ENCODE measurements at places on chromosomes 6 and 20.

DNA sequence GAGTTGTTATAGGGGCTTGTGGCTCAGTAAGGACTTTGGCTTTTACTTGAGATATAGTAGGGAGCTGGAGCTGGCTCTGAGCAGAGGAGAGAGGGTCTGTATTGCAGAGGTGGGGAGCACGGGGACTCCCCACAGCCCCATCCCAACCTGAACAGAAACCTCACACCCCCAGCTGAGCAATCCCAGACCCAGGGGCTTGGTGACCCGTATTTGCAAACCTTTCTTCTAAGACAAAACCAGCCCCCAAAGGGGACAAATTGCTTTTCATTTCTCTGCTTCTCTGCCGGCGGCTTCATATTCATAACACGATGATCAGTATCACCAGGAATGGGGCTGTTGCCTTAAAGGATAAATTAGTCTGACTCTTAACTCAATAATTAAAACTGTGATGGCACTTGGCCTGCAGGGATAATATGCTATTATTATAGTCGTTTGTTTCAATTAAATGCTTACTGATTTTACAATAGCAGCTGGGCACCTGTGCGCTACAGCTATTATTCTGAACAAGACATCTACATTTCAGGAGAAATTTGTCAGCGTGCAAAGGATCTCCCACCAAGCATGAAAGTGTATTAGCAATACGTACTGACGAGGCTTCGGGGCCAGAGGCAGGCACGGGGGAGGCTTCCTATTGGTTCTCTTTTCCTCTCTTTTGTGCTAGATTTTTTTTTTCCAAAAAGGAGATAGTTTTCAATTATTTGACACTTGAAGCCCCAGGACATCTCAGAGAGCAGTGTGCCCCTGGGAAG lies 118.1 kb downstream of the TOX2 start:
- no peak for DNase-seq

DNA sequence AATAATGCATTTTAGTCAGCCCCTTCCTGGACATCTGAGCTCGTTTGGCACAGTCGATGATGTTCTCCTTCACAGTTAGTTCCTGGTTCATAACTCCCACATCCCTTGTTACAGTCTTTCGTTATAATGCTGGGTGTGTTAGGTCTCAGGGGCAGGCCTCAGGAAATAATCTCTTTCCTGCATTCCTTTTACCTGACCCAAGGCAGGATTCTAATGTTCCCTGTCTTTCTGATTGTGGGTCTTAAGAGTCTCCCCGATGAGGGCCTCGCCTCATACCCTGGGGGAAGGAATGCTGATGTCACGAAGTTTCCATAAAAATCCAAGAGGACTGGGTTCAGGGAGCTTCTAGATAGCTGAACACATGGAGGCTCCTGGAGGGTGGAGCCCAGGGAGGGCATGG lies 104.0 kb upstream of the CARMIL1 start:
- no peak for DNase-seq

DNA sequence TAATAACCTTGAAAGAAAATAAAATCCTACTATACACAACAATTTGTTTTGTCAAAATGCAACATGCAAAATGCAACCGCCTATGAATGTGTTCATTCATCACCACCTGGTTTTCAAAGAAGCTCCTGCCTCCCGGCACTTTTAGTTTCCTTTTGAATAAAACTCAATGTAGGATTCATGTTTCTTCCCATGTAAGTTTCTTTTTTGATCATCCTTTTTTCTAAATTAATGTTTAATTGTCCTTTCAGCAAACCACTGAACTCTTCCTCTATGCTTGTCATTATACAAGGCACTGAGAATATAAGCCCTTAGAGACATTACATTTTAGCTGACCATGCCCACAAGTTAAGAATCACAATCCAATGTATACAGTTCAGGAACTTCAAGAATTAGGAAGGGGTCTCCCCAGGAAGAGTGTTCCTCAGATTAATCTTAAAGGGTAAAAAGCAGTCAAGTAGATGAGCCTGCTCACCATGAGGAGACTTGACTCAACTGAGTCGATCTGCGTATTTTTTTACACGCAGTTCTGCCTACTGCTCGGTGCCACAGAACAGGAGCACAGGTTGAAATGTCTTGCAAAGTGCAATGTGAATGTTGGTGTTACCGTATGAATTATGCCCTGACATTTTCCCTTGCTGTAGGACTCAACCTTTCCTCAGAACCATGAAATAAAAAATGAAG lies 7.2 kb upstream of the THEMIS start:
- no peak for DNase-seq

- DNase-seq, result no peak
Measured at GRCh38 chr6:30568245-30568644, 3.0 kb upstream of the ABCF1 start.

DNA sequence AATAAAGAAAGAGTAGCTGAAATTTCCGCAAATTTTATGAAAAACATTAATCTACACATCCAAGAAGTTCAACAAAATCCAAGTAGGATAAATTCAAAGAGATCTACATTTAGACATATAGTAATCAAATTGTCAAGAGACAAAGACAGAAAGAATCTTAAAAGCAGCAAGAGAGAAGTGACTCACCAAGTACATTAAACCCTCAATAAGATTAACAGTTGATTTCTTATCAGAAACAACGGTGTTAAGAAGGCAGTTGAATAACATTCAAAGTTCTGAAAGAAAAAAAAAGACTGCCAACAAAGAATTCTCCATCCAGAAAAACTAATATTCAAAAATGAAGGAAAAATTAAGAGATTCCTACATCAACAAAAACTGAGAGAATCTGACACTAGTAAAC lies 19.2 kb downstream of the BPIFA1 start:
- DNase-seq, result no peak

DNA sequence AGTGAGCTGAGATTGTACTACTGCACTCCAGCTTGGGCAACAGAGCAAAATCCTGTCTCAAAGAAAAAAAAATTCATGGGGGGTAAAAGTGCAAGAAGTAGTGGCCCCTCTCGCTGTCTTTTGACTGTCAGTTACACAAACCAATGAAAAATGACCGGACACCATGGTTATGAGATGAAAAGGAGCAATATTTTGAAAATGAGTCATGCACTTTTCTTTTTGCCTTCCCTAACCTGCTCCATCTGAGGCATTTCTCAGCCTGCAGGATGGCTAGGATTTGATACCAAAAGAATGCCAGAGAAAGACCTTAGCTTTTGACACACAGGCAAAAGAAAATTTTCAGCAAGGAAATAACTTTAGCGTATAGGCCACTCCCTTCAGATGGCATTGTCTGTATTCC lies 181.7 kb upstream of the ARID1B start:
- DNase-seq, result no peak

DNA sequence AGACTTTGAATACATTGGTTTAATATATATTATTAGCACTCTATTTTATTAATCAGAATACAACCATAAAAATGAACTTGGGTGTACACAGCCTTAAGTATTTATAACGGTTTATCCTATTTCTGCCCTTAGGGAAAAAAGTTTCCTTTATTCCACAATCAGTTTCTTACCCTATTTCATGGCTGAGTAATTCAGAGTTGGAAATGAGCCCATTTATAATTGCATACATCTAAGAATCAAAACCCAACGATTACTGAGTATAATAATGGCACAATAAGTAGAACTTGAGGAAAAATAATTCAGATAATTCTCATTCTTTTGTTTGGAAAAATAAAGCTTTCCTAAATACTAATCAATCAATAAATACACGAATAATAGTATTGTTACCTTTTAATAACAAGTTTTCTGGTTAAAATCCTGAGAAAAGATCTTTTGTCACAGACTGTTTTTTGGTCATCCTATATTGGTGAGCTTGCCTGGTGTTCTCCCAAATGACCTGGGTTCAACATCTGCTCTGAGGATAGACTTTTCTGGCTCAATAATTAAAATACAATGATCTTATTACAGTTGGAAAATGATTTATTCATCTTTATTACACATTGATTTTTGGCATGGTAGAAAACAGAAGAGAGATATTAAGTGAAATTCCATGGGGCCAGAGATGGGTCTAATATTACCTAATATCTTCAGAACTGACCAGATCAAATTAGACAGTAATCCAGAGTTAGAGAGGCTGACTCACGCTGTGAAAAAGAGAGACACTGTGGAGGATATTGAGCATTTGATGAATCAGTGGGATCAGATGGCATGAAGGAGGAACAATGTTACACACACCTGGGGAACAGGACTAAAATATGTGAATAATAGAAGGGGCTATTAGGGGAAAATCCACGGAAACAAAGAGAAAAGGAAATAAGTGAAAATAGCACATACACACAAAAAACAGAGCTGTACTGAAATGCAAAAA lies 162.1 kb upstream of the TBX18 start:
- DNase-seq, result no peak

DNA sequence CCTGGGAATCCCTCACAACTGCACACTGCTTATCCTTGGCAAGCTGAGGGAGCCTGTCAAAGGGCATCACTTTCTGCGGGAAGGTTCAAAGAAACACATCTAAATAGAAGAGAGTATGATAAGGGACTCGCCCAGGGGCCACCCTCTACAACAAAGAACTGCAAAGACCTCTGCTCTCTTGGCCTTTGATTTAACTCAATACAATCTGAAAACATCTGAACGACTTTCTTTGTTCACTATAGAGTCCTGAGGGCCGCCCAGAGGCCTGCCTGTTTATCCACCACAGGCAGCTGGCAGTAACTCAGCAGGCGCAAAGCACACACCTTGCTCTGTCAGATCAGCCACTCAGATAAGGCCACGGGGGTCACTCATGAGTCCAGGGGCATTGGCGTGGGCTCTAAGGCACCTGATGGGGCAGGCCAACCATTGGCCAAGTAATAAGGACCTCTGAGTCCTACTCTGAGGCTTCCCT lies 139.3 kb downstream of the UNC5CL start:
- no peak for DNase-seq

DNA sequence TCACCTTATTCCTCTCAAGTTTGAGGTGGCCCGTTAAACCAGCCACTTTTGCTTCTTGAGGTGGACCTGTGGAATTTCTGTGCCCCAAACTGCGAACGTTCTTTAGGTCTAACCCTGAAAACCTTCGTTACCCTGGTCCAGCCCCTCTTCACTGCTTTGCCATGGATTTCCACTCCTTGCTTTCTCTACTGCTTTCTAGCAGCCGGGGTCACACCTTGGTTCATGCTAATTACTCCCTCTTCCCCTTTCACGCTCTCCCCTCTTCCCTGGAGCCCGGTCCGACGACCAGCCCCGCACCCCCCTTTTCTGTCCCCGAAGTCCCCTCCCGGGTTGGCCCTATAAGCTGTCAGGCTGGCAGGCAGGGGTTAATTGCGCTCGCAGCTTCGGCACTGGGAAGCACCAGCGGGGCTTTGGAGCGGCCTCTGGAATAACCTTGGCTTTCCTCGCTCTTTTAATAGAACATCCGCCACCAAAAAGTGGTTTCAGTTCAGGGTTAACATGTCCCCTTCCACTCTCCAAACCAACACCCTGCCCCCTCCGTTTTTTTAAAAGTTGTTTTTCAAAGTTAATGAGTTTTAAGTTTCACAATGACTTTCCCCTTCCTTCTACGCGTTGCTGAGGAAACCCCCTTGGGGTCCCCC lies 1.4 kb upstream of the HIVEP1 start:
- DNase-seq, result no peak
